GF-D8 (cell line): ENCODE measurements at places on chromosomes 7 and 10.

DNA sequence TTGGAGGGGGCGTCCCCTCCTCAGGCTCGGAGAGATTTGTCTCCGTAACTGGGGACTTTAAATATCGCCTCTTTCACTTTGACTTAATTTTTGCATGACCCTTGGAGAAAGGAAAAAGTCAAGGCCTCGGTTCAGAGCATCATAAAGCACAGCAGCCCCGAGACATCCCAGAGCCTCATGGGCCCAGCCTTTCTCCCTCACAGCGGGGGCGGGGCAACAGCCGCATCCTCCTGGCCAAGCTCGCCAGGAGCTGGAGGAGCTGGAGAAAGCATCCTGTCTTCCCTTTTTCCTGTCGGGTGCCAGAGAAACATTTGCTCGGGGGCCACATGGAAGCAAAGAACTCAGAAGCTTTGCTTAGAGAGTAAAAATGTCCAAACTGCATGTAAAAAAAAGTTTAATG is 43.6 kb upstream of the DPYSL4 start:
- DNase-seq, result no peak

- no peak for DNase-seq
Observed at GRCh38 chr7:19089378-19089777, 28.1 kb downstream of the TWIST1 start.

DNA sequence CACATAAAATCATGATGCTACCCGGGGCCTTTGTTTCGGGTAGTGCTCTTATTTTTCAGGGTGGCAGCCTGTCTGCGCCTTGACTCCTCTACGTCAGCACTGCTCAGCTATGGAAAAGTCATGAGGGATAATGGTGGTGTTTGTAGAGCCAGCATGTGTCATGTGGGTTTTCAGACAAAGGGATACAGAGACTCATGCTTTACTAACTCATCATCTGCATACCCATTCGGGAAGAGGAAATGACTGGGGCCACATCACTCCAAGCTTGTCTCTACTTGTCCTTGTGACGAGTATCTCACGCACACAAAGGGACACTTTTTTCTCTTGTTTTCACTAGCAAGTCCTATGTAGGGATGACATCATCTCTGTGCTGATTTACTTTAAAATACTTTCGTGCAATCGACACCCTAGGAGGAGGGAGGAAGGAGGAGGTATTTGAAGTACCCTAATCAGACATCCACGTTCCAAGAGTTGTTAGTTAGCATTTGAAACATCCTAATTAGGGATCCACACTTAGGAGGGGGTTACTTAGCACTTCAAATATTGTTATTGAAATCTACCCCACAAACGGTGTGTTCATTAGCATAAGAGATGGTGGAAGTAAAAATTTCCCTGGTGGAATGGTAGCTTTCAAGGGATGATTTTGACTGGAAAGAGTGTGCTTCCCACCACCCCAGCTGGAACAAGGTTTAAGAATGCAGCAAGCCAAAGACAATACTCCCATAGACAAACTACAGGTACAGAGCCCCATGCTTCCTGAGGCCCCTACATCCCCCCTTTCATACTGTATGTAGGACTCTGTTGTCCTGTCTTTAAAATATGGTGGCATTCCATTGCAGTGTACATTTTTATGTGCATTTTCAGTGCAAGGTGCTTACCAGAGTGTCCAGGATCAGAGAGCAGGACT is 52.0 kb downstream of the THNSL1 start:
- DNase-seq, result no peak

- DNase-seq, result no peak
Observed at GRCh38 chr7:44847509-44847919, 373 bp downstream of the H2AZ2 start.

GRCh38 chr10:132397036-132397541 is at the start of gene PWWP2B:
PWWP2B (plus strand) TSS chr10:132397200; CDS start chr10:132397227, 27 bp downstream.
- DNase-seq, result no peak

- no peak for DNase-seq
Observed at GRCh38 chr10:26372513-26373354, 65.4 kb upstream of the APBB1IP start.

GRCh38 chr7:2886391-2886790 is 42.3 kb upstream of the GNA12 start:
- no peak for DNase-seq
